ENCODE measurements at places on chromosomes 4 and X. TPM values are rescaled to one million over a fixed set of nuclear protein-coding genes. Genes with fewer than 3 reads are reported as not detected.

The SLITRK4 gene
- total RNA-seq: 2.2 TPM

The CENPVL2 gene
- not detected for total RNA-seq

The ATOH1 gene
- total RNA-seq: not detected

The RBBP7 gene
- 66.7 TPM for total RNA-seq

The KLF8 gene
- total RNA-seq: 2.4 TPM

The DCAF8L2 gene
- not detected for total RNA-seq

The MAGEE1 gene
- 2.1 TPM for total RNA-seq

The DGKK gene
- not detected for total RNA-seq

All from cardiac ventricle fibroblast (primary cell).